Stimulated activated effector memory CD8-positive, alpha-beta T cell treated with anti-CD3 and anti-CD28 coated beads, Interleukin-12 subunit alpha, Interleukin-12 subunit beta, amount 100 ng/mL, for 72 hours (primary cell): ENCODE measurements at places on chromosomes 3 and 15.

GRCh38 chr3:52302426-52303145 is 13.5 kb upstream of the DNAH1 start:
- no peak for DNase-seq

- peak; percentile 73 for DNase-seq
These were observed 184.5 kb downstream of the FEZF2 start for GRCh38 chr3:62188681-62189375.

DNA sequence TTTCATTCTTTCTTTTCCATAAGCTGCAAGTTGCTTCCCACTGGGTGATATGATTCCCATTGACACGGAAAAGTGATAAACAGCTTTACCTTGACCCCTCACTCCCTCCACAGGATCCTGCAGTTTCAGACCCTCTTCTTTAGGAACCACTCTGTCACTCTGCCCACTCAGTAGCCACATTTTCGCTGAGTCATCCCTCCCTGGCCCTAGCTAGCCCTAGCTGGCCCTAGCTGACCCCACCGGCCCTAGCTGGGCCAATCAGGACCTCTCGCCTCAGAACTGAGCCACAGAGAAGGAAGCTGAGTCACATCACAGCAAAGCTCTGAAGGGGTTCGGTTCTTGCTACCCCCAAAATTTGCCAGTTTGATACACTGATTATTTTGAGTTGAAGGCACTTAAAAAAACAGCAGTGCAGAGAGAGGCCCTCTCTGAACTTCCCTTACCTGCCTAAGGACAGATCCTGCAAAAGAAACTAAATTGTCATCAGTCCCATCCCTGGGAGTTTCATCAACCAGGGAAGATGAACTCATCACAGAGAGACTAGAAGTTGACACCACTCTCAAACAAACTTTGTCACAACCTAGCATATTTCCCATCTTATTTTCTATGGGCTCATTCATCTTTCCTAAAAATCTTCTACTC is 233.5 kb upstream of the PROK2 start:
- DNase-seq, result no peak

GRCh38 chr3:156918746-156919145 is 92.6 kb downstream of the LEKR1 start:
- no peak for DNase-seq

DNA sequence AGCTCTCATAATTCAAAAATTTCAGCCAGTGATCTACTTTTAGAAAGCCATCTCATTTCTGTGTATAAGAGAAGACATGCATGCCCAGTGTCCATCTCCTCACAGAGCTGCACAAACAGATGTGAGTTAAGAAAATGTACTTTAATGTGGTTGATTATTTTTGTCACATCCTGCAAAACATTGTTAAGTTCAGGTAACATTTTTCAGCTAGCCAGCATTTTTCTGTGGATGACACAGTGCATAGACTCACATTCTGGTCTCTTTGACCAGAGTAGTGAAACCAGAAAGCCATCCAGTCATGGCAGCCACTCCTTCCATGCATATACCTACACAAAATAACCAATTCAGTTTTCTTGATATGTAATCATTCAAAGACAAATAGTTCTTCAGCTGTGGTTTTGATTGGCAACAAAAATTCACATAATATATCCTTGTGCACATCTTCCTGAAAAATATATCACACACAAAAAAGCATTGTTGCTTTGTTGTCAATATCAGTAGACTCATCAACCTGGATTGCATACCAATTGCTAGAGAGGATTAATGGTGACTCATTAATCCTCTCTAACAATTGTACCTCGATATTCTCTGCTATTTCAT is 2.1 kb upstream of the PLSCR1 start:
- DNase-seq, result no peak

DNA sequence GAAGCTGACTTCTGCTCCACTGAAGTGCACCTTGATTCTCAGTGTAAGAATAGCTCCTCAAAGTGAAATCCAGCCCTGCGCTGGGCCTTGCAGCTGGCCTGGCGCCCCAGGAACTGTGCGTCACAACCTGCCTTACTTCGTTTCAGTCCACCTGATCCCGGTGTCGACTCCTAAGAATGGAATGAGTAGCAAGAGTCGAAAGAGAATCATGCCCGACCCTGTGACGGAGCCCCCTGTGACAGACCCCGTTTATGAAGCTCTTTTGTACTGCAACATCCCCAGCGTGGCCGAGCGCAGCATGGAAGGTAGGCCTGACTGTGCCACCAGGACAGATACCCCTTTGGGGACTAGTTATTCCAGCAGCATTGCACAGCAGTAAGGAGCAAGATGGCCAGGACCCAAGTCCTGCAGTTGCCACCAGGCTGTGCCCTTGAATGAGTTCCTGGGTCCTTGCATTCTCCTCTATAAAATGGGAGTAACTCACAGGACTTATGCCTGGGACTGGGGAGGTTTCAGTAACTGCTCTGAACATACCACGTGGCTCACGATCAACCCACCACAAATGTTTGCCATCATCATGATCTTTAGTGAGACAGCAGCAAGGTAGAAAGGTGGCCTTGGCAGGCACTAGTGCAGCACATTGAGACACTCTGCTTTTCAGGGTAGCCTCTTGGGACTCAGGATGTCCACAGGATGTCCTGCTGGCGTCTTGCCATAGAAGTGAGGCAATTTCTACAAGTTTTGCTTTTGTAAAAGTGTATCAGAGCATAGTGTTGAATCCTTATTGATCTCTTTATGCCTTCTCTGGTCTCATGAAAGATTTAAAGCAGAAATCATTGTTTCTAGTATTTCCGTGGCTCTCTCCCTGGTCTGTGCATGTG is 46.8 kb downstream of the PXYLP1 start:
- DNase-seq, result no peak

- DNase-seq, result no peak
These were observed 20.7 kb downstream of the PPP1R2 start for GRCh38 chr3:195522254-195523023.

DNA sequence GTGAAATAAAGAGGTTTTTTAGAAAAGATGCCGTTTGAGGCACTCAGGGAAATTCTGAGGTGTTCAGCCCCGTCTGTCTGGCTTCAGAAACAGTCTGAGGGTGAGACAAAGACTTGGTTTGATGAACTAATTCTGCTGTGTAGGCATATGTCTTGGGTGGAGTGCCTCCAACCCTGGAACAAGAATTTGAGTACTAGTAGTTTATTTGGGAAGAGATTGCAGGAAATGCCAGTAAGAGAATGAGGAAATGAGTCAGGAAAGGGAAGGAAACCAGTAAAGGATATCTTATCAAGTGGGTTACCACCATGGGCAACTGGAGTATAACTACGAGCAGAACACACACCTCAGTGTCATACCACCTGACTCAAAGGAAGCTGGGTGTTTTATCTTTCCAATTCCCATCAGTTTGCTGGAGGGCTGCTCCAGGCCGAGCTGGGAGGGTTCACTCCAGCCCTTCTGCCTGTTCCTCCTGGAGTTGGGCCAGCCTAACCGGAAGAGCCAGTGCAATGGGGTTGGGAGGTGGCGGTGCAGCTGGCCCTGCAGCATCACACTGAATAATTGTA is 75.3 kb downstream of the TGFBR2 start:
- DNase-seq, result no peak

DNA sequence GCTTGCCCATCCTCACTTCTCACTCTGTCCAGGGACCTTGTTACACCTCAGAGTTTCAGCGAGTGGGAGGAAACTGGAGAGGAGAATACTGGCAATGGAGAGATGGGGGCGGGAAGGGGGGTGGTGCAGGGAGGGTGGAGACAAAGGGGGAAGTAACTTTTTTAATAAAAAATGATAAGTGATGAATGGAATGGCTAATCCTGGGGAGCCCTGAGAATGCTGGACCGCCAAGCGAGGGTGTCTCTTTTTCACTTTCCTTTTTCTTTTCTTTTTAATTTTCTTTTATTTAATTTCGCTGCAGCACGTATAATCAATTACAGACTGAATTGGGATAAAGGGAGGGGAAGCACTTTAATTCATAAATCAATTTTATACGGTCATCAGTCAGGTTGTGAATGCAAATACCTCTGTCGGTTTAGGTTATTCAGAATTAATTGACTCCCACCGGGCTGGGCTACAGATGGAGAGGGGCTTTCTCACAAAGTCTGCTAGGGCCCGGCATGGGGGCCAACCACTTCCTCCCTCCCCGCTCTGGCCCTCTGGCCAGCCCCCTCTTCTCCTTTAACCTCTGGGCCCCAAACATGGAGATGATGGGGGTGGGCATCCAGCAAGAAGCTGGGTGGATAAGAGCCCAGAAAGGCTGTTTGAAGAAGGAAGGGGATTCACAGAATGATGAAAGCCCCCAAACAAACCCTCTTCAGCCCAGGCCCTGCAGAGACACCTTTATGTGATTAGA is 106.8 kb upstream of the BOC start:
- no peak for DNase-seq
